ENCODE measurements at places on chromosomes 5 and 9.

DNA sequence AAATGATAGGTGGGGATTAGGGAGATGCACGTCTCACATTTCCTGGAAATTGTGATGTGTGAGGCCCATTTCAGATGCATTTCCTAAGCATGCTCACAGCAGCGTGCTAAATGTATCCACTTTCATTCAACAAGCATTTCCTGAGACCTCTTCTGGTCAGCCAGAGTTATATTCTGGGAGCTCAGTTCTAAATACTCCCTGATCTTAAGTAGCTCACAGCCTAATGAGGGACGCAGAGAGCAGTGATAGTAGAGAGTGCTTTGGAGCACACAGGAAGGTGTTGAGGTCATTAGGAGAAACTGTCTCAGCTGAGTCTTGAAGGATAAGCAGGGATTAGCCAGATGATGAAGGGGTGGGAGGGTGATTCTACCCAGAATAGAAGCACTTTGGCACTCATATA is 46.2 kb upstream of the FSD1L start:
- DNase-seq: no peak

GRCh38 chr5:177471610-177472356 is 1.7 kb downstream of the DBN1 start:
- DNase-seq: no peak

- DNase-seq: no peak
Measured at GRCh38 chr5:141870228-141870627, 8.0 kb downstream of the PCDH1 start.

DNA sequence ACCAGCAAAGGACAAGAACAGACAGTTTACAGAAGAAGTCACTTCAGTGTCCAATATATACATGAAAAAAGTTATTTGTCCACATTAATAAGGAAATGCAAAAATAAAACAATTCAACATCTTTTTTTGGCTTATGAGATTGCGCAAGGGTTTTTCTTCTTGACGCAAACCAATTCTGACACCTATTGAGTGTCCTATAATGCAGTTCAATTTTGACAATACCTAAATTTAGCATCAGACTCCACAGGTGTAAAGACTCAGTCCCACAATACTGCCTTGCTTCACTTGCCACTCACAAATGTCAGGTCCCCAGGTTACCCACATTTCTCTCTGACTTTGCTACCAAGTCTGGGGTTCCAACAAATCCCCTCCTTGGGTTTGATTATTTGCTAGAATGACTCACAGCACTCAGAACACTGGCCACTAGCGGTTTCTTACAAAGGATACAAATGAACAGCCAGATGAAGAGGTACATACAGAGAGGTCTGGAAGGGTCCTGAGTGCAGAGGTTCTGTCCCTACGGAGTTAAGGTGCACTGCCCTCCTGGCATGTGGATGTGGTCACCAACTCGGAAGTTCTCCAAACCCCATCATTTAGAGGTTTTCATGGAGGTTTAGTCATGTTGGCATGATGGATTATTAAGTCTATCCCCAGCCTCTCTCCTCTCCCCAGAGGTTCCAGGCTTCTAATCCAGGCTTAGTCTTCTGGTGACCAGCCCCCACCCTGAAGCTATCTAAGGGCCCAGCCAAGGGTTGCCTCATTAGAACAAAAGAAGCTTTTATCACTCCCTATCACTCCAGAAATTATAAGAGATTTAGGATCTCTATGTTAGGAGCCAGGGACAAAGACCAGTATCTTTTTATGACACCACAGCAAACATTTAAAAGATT is 27.0 kb upstream of the SLC22A5 start:
- DNase-seq: no peak

DNA sequence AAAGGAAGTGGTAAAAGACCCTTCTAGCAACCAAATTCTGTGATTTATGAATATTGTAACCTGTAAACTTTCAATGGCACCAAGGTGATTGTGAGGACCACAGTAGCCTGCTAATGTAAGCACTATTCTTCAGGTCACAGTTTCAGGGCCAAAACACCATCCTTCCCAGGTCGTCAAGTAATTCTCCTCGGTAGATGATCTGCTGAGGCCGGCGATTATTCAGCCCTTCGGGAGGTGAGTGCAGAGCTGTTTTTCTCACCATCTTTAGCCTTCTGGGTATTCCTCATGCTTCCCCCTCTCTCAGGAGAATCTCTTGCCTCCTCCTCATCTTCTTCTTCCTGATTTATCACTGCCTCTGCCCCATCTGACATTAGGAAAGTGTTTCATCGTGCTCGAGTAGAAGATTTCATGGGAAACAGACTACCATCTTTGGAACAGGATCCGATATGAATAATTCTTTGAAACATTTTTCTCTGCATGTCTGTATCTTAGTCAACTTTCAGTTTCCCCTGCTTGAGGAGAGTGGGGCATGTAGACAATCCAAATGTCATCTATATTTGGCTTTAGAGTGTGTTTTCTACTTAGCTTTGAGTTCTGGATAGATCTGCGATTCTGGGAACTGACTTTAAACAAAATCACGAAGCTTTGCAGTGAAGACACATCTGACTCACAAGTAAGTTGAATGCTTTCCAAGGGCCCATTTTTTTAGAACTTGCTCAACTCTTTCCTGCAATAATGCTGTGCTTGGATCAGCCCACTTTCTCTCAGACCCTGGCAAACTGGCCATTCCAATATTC is 173.9 kb downstream of the AOPEP start:
- no peak for DNase-seq

DNA sequence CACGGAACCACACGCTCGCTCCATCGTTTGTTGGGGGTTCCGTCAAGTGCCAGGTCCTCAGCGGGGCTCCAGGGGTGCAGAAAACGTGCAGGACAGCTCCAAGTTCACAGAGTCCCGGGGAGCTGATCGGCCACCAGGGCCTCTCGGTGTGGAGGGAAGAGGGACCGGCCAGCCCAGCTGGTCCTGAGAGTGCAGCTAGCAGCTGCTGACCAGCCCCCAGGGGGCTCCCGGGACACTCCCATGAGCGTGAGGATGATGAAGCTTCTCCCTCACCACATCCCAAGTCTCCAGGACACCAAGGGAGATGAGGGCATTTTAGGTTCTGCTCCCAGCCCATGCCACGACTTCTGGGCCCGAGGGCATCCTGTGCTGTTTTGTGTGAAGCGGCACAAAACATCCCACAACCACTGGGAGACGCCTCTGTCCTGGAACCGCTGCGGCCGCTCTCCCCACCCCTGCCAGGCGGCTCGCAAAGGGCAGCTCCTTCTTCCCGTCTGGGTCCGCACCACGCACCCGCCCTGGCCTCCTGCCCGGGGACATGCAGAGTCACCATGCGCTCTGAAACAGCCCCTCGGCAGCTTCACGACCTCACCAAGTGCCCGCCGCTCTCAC is 67.5 kb upstream of the IRX4 start:
- no peak for DNase-seq

DNA sequence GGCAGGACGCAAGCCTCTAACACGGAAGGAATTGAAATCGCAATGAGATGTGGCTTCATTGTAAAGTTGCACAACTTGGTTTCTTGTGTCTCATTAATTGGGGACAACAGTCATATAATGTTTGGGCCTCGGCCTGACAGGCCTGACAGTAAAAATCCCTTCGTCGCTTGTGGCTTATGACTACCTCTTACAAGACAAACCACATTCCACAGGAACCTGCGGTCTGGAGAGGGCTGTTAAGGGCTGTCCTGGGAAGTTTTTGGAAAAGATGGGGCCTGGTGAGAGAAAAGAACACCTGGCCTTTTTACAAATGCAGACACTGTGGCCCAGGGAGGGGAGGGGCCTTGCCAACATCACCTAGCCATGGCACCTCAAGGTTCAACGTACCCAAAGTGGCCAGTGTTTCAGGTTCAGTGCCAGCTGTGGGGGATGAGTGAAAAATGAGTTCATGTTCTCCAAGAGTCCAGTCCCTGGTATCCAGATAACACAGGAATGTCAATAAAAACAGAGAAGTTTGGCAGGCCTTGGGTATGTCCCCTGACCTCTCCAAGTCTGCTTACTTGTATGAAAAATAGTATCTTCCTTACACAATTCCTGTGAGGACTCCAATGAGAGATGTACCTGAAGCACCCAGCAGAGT is 22.2 kb downstream of the SHB start:
- DNase-seq: no peak

GRCh38 chr5:11415751-11416150 is 488.5 kb downstream of the CTNND2 start:
- DNase-seq: no peak

- no peak for DNase-seq
Measured at GRCh38 chr5:32506201-32506661, 61.7 kb upstream of the ZFR start.

- no peak for DNase-seq
Measured at GRCh38 chr5:109411627-109412026, 1.9 kb upstream of the PJA2 start.

GRCh38 chr5:90367879-90368278 is 41.7 kb downstream of the CETN3 start:
- no peak for DNase-seq

DNA sequence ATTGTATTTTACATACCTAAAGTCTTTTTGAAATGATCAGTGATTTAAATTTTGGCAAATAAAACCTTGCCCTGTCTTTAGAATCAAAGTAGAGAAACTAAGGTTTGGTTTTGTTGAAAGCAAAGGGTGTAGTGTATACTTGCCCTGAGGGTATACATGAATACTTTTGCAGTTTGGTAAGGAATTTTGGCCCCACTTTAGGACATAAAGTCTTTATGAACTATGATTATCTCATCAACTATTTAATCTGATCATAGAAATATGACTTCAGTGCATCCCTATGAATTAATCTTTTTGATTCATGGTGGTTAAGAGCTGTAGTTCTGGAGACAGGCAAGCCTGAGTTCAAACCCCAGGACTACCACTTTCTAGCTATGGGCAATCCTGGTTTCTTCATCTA is 17.7 kb downstream of the RAD1 start:
- DNase-seq: no peak

DNA sequence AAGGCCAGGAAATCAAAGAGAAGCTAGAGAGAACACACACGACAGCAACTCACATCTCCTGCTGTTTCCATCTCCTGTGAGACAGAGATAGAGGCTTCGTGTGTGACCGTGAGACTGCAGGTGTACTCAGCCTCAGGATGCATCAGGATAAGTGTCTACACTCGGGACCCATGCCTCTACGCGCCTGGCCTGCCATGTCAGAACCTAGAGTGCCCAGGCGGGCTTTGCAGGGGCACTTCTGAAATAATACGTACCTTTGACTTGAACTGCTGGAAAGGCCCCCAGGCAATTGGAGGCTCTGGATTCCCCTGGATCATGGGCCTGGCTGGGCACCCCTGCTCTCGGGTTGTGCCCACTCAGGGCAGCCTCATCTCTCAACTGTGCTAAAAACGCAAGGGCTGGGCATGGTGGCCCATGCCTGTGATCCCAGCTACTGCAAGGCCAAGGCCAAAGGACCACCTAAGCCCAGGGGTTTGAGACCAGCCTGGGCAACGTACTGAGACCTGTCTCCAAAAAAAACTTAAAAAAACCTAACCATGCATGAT is 13.0 kb downstream of the CLPTM1L start:
- no peak for DNase-seq

DNA sequence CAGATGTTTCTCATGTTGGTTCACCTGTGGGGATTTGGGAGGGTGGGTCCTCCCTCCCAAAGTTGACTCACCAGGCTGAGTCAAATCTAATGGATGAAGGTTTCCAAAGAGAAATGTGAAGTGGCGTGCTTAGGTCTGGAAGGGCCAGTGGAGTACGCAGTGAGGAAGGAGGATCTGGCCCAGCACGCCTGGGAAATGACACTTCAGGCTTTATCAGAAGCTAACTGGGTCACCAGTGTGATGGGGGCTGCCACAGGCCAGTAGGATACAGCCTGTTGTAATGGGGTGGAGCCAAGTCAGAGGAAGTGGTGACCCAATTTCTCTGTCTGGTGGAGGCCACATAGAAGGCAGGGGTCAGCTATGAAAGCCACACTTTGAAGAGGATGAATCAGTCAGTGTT is 18.0 kb downstream of the POLR1E start:
- DNase-seq: no peak

DNA sequence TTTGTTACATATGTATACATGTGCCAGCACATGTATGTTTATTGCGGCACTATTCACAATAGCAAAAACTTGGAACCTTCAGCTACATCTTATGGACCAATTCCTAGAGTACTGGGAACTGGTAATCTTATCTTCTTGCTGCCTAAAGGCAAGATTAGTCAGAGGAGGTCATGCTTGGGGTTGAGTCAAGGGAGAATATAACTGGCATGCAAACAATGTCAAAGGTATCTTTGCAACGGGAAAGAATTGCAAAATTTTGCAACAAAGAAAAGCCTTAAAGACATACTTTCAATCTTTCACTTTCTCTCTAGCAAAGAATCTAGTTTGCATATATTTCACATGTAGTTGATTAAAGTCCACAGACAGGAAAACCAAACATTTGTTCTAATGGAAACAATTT is 145.2 kb downstream of the EDIL3 start:
- DNase-seq: no peak

DNA sequence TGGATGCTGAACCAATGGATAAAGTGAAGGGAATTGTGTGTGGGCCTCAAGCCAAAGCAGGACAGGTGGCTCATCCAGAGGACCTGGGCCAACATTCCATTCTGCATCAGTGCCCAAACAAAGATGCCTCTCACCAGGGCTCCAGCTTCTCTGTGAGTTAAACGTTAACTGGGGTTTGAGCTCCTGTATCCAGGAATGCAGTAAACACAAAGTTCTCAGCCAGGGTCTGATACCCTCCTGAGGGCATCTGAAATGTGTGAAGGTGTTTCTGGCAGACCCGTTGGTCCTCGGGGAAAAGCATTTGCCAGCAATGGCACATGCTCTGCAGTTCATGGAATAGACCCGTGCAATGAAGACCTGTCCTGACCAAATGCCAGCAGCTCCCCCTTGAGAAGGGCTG is 33.9 kb upstream of the AOPEP start:
- no peak for DNase-seq

DNA sequence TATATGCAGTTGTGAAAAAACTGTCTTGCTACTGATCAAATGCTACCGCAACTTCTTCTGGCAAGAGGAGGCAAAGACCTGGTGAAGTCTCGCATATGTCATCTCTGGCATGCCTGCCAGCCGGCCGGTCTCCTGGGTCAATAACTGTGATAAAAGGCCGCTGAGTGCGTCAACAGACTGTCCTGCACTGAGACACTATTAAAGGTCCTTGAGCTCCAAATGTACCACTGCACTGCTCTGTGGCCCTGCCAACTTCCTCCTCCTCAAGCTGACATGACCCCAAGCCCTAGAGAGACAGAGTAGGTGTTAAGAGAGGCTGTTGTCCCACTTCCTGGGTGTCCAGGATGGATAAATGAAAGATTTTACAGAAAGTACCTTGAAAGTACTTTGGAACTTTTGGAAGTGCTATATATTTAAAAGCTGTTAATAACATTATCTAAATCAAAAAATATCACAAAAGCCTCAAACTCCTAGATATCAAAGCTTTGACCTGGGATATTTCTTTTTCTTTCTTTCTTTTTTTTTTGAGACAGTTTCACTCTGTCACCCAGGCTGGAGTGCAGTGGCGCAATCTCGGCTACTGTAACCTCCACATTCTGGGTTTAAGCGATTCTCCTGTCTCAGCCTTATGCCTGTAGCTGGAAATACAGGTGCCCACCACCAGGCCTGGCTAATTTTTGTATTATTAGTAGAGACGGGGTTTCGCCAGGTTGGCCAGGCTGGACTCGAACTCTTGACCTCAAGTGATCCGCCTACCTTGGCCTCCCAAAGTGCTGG is 31.5 kb downstream of the RAPGEF1 start:
- no peak for DNase-seq

- no peak for DNase-seq
Measured at GRCh38 chr5:126182971-126183695, 240.1 kb upstream of the GRAMD2B start.
